ENCODE measurements at places on chromosomes 5 and 9.

- DNase-seq, result no peak
These were observed 51.0 kb upstream of the IL17B start for GRCh38 chr5:149429839-149430721.

GRCh38 chr9:113817171-113817570 lies 58.9 kb upstream of the ZNF618 start:
- no peak for DNase-seq

DNA sequence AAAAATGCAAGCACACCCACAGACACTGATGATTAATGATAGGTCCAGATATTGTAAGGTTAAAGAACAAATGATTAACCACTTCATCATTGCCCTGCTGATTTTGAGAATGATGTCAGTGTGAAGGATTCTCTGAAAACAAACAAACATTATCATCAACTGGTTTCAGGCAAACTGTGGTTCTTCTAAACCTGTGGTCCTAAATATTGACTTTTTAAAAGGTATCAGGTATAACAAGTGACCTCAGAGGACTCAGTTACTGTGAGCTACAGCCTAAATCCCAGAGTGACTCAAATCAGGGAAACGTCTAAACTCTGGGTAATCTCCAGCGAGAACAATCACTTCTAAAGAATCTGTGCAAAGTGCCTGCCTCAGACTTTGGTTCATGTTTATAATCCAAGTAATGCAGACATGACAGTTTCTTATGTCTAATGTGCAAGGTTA lies 172.3 kb upstream of the CDH6 start:
- no peak for DNase-seq

DNA sequence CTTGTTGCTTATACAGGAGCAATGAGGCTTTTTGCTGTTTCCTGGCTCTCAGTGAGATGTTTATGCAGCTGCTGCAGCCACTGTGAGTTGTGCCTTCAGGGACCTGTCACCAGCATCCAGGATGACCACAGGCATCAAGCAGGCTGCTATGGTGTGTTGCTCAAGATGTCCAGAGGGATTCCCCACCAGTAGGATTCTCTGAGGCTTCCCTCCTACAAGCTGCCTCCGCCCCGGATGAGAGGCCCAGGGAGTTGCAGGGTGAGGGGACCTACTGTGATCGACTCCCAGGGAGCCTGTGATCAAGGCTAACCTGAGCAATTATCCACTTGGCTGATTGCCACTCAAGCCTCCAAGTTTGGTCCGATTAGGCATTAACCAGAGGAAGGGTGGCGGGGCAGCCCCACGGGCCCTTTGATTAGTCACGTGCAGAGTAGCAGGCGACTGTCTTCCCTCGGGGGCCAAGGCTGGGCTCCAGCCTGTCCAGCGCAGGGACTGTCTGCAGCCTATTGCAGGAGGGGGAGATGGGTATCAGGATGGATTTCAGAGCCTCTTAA lies 1.8 kb upstream of the FAT2 start:
- DNase-seq, result no peak

GRCh38 chr9:94783102-94783682 lies 56.7 kb downstream of the AOPEP start:
- no peak for DNase-seq

GRCh38 chr9:110936719-110937452 lies 101.4 kb downstream of the LPAR1 start:
- DNase-seq, result no peak

GRCh38 chr9:68781928-68782327 lies 76.9 kb downstream of the PIP5K1B start:
- DNase-seq, result no peak

DNA sequence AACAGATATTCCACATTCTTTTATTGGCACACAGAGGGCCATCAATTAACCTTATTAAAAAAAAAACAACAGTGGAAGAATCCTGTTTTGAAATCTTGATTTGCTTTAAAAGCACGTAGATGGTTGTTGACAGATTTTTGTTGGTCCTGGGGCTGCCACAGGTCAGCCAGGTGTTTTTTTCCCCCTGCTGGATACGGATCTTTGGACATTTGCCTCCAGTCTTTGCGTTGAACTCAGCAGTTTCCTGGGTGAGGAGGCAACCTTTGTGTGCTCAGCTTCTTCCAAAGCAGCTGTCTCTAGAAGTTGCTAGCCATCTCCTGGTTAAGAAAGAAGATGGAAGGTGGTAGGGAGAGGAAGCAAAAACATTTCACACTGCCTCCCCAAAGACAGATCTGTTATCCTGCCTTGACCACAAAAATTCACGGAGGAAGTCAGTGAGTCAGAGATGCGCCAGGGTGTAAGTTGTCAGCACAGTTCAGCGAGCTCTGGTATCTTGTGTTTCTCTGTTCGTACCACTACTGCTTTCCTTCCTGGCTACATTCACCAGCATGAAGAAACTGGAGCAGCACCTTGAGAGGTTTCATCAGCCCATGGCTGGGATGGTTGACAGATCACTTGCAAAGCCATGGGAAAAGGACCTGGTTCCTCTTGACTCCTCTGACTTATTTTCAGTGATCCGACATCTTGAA lies 207.3 kb downstream of the ARHGAP26 start:
- DNase-seq, result no peak

GRCh38 chr9:115628426-115628825 lies 510.5 kb upstream of the TNC start:
- DNase-seq, result no peak

DNA sequence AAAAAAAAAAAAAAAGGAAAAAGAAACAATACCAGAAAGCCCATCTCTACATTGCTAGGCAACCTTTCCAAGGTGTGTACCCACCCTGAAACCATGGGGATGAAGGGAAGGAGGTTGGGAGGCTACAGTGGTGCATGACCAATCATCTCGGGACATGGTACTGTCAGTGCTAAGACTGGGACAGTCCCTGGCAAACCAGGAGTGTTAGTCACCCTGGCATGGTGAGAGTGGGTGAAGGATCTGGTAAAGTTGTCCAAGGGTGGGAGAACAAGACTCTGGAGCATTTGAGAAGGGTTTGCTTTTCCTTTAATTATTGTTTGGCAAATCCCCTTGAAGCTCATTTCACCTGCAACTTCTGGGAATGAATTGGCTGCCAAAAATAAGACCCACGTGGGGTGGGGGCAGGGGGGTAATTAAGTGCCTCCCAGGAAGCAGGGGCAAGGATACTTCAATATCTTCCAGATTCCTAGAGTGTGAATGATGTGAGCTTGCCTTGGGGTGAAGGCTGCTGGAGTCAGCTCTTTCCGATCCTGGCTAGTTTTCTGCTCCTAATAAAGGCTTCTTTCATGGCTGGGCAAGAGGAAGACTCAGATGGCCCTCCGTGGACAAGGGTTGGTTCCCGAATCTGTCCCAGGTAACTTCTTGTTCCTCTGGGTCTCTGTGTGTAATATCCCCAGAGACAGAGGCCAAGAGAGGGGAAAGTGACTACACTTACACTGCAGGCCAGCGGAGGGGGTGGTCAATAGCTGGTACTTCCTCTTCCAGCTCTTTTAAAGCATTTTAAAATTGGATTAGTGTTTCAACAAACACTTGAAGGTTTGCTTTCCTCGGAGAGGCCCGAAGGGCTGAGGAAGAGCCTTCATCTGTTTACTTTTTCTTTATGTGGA lies 61.6 kb upstream of the SPRY4 start:
- no peak for DNase-seq

- DNase-seq, result no peak
These were observed 6.2 kb downstream of the NKX2-5 start for GRCh38 chr5:173228639-173229381.

- DNase-seq, result no peak
These were observed 8.1 kb downstream of the SEC24A start for GRCh38 chr5:134656690-134657089.

- DNase-seq, result peak; percentile 14
These were observed 20.8 kb downstream of the PHF2 start for GRCh38 chr9:93597142-93597706.

GRCh38 chr5:105639511-105639910 lies 2031.2 kb downstream of the EFNA5 start:
- DNase-seq, result no peak

GRCh38 chr9:17942498-17942897 lies 363.6 kb downstream of the SH3GL2 start:
- DNase-seq, result no peak

DNA sequence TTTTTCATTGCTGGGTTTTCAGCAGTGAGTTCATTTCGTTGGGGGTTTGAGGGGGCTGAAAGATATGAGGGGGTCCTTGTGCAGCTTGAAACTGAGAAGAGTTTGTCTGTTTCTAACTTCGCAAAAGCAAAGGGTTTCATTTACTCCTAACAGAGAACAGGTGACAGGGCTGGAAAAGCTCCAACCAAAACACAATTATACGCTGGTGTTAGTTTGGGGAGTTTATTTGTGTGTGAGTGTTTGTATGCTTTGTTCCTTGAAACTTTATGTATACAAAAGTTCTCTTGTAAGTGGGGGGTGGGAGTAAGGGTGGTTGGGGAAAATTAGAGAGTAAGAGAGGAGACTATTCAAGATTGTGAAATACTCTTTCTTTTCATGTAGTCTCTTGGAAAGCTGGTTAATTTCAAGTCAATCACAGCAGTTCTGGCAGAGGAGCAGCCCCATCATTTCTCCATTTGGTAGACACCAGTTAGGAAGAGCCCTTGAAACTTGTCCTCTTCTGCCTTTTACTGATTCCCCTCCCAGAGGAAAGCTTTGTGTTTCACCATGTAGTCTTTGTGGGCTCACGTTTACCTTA lies 881 bp downstream of the TNFAIP8 start:
- no peak for DNase-seq

DNA sequence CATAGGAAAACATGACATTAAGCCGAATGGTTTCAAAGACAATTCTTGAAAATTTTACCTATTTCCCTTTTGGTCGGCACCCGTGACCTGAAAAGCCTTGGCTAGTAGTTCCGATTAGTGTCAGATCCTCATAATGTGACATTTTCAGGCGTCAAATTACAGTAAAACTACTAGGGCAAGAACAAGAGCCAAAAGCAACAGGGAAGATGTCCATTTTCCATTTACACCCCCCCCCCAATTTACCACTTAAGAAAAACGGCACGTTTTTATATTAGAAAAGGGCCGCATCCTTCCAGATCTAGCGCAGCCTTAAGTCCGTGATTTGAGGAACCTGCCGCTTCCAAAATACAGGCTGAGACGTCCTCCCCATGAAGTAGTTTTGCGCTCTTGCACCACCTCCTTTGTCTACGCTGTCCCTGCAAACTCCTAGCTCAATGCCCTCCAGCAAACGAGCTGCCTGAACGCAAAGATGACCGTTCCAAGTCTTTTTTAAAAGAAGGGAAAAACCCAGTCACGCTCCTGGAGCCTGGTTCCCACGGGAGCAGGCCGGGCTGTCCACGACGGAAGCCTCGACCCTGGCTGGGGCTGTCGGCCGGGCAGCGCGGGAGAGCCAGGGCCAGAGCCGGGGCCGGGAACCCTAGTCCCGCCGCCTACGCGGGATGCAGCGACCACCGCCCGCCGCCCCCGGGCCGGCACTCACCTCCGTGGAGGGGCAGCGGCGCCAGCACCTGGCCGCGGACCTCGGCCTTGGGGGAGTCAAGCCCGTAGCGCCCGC lies 616 bp downstream of the RNF130 start:
- DNase-seq, result no peak

DNA sequence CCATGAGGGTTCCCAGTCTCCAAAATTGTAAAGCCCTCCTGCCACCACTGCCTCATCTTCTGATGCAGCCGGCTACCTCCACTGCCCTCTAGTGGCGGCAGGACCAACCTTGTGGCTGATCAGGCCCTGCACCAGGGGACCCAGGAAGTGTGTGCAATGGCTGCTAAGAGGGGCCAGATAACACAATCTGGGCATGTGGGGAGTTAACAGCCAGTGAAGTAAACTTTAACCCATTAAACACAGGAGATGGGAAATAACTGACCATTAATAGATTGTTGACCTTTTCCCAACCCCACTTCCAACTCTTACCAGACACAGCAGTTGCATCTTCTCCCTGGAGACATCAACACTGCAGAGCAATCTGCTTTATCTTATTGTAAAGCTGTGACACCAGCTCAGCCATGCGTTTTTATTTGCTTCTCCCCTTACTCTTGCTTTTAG lies 63.3 kb downstream of the FREM1 start:
- DNase-seq, result peak; percentile 58

- no peak for DNase-seq
These were observed 83.8 kb upstream of the IL6ST start for GRCh38 chr5:56078278-56079156.

- DNase-seq, result no peak
These were observed 35.3 kb downstream of the THBS4 start for GRCh38 chr5:80070338-80071056.

- no peak for DNase-seq
These were observed at the start of gene TNC for GRCh38 chr9:115117999-115118878. TSS of gene TNC (minus strand) at chr9:115118157. CDS start at chr9:115091018, 27,139 bp downstream.

- no peak for DNase-seq
These were observed 301.5 kb downstream of the KCTD16 start for GRCh38 chr5:144472221-144472620.

DNA sequence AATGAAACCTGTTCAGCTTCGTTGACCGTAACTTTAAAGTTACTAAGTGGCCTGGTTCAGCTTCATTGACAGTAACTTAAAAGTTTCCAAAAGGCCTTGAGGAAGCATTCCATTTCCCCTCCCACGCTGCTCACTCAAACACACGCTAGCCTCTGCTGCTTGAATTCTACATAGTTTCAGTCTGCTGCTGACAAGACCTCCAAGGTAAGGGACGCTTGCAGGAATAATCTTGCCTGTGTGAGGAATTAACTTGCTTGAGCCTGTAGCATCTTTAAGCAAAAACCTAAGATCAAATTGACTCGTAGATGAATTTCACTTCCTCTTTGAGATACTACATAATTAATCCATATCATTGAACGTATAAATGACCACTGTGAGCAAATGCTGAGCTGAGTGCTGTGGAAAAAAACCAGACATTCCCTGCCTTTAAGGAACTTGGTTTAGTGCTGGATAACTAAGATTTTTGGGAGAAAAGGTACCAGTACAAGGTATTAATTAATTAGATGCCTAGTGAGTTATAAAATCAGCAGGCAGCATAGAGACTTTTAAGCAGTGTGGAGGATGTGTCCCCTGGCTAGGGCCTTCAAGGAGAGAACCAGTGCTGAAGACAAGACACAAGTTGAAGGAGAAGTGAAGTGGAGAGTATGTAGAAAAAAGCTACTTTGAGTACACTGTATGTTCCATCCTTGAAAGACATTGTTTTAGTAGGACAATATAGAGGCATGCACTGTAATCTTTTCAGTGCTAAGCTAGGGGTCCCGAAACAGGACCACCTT lies 39.2 kb downstream of the GRAMD2B start:
- DNase-seq, result no peak

DNA sequence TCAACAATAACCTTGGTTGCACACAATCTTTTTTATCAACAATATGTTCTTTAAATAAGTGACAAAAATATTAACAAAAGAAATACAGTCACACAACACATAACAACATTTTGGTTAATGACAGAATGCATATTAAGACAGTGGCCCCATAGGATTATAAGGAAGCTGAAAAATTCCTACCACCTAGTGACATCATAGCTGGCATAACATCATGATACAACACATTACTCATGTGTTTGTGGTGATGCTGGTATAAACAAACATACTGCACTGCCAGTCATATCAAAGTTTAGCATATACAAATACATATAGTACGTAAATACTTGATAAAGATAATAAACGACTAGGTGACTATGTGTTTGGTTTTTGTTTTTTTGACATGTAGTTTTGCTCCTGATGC lies 344.8 kb upstream of the POU5F2 start:
- DNase-seq, result no peak

- DNase-seq, result no peak
These were observed 86.7 kb upstream of the SLC30A5 start for GRCh38 chr5:69007163-69007562.

GRCh38 chr5:20276959-20277263 lies 288.9 kb upstream of the CDH18 start:
- no peak for DNase-seq

- DNase-seq, result no peak
These were observed 66.1 kb upstream of the ADRA1B start for GRCh38 chr5:159850160-159850559.

GRCh38 chr5:2639425-2639824 lies 112.1 kb downstream of the IRX2 start:
- DNase-seq, result no peak

Measured in activated CD4-positive, CD25-positive, alpha-beta regulatory T cell treated with anti-CD3 and anti-CD28 coated beads, Interleukin-2, amount 50 U/mL, for 72 hours (primary cell).